Activated T-cell treated with anti-CD3 and anti-CD28 coated beads for 48 hours (primary cell): ENCODE measurements at places on chromosomes 5 and 9.
A peak's percentile ranks its signal among the peaks of the same experiment; 100 is the strongest.

- no peak for DNase-seq
These were observed 107.3 kb upstream of the APC start for GRCh38 chr5:112630246-112631009.

DNA sequence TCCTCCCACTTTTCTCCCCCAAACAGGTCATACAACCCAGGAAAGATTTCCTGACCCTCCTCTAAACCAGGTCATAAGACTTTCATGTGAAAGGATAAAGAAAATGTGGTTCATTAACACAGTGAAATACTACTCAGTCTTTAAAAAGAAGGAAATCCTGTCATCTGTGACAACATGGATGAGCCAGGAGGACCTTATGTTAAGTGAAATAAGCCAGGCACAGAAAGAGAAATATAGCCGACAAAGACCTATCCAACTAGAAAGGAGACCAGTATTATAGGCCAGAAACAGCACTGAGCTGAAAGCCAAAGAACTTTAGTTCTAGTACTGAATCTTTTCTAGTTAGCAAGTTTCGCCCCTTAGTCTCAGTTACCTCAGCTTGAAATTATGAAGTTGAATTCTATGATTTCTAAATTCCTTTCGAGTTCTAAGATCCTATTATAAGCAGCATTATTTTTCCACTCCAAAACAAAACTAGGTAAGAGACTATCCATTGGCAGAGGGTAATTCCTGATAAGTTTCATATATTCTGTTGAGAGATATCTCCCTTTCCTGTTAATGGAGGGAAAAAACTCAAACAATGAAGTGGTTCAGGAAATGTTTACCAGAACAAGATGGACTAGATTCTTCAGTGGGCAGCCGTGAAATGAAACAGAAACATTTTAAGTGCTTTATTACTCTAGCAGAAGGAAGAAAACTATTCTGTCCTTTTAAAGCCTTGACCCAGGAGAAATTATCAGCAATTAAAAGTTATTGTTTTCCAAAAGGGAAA lies 42.5 kb downstream of the GNA14 start:
- DNase-seq = no peak

GRCh38 chr5:118519466-118519865 lies 468.9 kb downstream of the DTWD2 start:
- no peak for DNase-seq

GRCh38 chr5:139149477-139150199 lies 48.5 kb downstream of the SIL1 start:
- DNase-seq = no peak

- no peak for DNase-seq
These were observed 67.0 kb upstream of the ACTBL2 start for GRCh38 chr5:57549566-57549965.

- DNase-seq = no peak
These were observed at the start of gene RNF180 for GRCh38 chr5:64165500-64166200. Gene RNF180, plus strand, starts transcription at chr5:64165843. Its CDS starts 34,965 bp downstream, at chr5:64200808.

- no peak for DNase-seq
These were observed 1015.9 kb downstream of the TLE1 start for GRCh38 chr9:80673496-80673895.

DNA sequence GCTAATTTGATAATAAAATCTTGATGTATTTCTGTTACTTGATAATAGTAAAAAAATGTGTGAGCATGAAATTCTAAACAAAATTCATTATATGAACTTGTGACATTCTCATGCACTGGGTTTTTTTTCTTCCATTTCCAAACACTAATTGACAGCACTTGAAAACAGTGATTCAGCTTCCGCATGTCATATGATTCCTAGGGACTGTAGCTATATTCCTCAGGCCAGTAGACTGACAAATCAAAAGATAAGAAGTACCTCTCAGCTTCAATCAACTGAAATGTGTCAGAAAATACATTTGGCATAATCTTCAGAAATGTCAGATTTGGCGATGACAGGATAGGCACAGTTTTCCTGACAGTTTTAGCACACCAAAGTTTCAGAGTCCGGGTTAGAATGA lies 52.5 kb downstream of the EFNA5 start:
- DNase-seq = no peak

DNA sequence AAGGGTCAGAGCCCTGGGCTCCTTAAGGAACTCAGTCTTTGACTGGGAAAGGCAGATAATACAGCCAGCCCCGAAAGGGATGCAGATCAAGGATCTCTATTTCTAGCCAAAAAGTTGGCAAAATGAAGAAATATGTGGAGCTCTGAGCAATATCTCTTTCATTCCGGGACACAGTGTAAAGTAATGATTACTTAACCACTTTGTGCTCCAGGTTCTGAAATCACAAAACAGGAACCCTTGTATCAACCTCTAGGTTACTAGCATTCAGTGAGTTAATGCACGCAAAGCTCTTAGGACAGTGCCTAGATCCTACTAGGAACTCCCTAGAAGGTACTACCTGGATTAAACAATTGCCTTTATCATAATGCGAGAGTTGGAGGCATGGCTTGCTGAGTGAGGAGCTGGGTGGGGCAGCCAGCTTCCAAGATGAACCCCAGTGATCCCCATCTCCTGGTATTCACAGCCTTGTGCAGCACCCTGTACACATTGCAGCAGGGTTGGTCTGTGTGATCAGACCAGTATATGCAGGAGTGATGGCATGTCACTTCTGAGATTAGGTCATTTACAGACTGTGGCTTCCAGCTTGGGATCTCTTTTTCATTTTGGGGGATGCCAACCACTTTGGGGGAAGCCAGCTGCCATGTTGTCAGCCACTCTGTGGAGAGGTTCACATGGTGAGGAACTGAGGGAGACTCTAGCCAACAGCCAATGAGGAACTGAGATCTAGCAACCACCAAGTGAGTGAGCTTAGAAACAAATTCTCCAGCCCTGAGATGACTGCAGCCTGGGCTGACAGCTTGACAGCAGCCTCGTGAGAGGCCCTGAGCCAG lies 103.1 kb upstream of the SLC44A1 start:
- no peak for DNase-seq

DNA sequence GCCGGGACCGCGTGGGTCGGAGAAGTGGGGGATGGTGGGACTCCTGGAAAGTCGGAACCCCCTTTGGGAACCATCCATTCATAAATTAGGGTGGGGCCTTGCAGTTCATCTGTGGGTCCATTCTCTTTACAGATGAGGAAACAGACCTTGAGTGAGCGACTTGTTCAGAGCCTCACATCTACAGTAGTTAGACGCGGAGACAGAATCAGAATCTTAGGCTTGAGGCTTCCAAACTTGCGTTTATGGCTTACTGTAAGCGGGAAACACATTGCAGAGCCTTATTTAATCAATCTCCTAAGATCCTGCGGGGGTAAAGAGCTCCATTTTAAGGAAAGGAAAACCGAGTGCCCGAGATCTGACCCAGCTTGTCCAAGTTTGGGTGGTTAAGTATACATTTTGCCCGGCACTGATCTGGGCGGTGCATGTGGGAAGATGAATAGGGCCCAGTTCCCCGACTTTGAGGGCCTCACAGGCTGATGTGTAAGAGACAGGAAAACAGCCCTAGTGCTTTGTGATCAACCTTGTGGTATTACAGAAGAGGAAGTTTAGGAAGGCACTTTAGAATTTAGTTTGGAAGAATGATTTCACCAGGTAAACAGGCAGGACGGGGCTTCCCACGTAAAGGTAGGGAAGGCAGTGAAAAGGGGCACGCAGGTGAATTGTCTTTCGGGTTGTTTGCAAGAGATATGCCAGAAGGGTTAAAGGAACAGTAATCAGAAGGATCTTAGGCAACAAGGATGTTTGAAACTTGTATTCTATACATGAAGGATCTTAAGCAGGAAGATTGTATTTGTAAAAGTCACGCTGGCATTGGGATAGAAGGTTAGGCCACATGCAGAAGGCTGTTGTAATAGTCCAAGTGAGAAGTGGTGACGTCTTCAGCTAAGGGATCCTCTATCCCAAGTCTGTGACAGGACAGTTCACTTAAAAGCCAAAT lies 744 bp downstream of the TARS1 start:
- DNase-seq = peak; percentile 24

DNA sequence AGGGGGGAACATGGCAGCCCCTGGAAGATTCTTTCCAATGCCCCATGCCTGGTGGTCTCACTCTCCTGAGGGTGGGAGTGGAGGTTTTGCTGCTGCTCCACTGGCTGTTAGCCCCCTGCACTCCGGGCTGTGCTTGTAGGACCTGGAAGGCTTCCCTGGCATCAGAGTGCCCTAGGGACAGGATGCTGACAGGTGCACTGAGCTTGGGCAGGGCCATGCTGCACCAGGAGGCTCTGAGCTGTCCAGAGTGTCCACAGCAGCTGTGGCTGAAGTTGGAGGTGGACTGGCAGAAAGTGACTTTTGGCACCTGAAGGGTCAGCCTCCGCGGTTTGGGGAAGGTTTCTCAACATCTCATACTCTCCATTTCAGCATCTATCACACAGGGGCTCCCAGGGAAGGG lies 249.1 kb downstream of the GADD45G start:
- DNase-seq = no peak

- no peak for DNase-seq
These were observed 24.7 kb downstream of the PRLR start for GRCh38 chr5:35205606-35206005.

GRCh38 chr9:111955048-111955447 lies 58.4 kb downstream of the UGCG start:
- DNase-seq = no peak

DNA sequence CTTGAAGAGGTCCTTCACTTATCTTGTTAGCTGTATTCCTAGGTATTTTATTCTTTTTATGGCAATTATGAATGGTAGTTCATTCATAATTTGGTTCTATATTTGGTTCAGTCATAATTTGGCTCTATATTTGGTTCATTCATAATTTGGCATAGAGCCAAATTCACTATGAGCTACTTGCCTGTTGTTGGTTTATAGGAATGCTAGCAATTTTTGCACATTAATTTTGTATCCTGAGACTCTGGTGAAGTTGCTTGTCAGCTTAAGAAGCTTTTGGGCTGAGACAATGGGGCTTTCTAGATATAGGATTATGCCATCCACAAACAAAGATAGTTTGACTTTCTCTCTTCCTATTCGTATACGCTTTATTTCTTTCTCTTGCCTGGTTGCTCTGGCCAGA lies 142.2 kb downstream of the PLCXD3 start:
- no peak for DNase-seq

DNA sequence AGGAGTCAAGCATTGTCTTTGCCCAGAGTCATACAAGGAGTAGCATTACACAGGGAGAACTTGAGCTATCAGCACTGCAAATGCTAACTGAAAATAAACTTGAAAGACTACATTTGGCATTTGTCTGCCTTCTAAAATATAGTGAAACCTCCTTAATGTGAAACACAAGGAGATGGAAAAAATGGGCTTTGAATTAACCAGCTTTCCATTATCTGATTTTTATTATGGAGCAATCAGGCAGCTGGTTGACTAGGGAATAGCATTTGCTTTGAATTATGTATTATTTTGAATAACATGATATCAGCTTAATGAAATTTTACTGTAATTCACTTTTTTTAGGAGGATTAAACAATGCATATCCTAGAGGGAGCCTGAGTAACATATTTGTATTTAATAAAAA lies 130.8 kb downstream of the GDNF start:
- no peak for DNase-seq

DNA sequence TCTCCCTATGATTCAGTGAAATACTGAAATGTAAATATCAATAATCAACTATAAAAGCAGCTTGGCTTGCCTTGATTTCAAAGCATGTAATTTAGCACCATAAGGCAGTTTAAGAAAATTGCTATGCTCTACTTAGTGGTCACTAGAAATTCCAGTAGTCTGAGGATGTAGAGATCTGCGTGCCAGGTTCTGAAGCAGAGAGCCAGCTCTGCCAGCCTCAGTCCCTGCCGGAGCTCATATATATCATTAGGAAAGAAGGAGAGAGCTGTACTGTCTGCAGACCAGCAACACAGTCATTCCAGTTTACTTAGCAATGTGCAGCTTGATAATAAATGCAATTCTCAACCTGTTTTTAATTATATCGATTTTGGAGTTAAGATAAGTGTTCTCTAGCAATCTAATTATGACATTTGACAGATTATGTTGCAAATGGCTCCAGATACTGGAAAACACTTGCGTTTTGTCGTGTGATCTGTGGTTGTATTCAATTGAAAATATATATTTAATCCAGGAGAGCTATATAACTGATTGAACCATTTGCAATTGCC lies 540.5 kb downstream of the CTNND2 start:
- no peak for DNase-seq

DNA sequence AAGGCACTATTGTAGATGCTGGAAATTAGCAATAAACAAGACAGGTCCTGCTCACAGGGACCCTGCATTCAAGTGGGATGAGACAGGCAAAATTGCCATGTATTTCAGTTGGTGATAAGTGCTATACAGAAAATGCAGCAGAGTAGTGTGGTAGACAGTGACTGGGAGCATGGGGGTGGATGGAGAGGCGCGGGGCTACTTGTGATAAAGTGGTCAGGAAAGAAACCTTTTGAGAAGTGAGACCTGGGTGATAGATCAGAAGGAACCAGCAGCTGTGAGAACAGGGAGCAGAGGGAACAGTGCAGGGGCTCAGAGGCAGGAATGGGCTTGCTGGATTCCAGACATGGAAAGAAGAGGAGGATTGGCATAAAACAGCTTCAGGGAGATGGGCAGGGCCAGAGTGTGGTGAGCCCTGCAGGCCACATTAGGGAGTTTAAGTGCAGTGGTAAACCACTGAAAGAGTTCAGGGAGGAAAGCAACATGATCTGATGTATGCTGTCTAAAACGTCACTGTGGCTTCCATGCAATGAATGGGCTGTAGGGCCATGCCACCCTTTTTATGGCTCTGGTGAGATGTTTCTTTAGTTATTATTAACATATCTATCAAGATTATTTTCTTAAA lies 7.3 kb downstream of the CRHBP start:
- no peak for DNase-seq

DNA sequence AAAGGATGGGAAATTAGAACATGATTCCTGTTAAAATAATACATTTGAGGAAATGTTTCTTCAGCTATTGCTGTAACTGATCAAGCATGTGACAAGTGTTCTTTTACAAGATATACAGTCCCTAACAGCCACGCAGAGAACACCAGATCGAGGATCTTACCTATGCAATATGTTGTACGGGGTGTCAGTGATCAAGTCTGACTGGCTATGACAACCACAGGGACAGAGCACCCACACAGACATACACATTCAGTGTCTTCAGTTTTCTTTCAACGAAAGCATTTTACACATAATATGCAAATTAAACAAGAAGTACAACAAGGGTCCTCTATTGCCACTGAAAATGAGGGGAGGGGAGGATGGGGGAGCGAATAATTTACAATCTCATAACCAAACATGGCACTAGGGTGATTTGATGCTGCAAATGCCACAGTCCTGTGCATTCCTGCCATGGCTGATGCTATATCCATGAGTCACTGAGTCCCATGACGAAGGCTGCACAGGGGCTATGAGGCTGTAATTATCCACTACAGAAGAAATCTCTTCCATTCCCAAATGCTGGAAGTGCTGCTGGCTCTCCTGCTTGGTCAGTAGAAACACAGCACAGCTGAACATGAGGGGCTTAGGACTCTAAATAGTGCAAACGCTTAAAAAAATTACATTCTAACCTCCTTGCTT lies 118.2 kb downstream of the KLHL3 start:
- no peak for DNase-seq

DNA sequence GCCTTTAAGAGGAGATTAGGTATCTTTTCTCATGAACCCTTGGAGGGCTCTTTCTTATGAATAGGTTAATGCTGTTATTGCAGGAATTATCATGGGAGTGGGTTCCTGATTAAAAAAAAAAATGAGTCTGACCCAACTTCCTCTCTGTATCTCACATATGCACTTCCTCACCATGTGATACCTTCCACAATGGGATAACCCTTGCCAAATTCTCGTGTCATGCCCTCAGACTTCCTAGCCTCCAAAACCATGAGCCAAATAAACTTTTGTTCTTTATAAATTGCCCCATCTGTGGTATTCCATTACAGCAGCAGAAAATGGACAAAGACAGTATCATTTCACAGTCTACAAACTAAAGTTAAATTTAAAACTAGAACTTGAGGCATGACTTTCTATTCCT lies 1.0 kb downstream of the OR1B1 start:
- no peak for DNase-seq
